ENCODE measurements at places on chromosomes 4 and X. TPM values are rescaled to one million over a fixed set of nuclear protein-coding genes. Genes with fewer than 3 reads are reported as not detected.

SYTL5 gene
- 0.27 TPM for total RNA-seq

DNA sequence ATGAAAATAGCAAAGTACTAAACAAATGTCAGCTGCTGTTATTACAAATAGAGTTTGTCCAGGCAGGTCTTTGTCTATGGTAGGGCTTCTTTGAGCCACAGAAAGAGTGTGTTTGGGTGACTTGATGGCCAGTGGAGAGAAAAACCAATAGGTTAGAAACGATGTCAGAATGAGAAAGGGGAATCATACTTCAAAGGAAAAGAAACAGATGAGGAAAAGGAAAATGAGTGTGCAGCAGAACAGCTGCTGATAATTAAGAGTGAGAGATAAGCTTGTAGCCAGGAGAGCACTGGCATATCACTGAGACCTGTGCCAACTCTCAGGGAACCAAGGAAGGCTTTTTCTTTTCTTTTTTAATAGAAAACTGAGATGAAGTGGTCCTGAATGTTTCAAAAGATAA, 257.2 kb downstream of the ARHGAP24 start:
- no peak for ATAC-seq

DNA sequence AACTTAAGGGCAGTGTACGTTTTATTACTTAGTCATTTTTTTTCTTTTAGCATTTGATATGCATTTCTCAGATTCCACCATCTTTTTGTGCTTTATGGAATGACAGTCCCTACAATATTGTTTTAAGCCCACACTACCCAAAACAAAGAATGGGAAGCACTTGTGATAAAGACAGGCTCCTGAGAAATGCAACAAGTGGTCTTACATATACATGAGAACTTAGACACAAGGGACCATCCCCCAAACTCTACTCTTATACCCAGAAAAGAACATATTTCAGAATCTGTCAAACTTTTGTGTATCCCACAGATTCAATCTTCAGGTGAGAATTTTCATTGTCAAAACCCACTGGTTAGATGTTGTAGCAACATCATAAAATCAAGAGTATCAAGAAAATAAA, 491.1 kb downstream of the AFF2 start:
- no peak for ATAC-seq

- ATAC-seq: no peak
These were observed 69.6 kb upstream of the NFKB1 start for GRCh38 chr4:102431608-102431961.

- no peak for ATAC-seq
These were observed 8.5 kb upstream of the TMPRSS11D start for GRCh38 chr4:67892253-67892652.

- no peak for ATAC-seq
These were observed 88.1 kb upstream of the TSPAN5 start for GRCh38 chr4:98746530-98746929.

All from motor neuron (in vitro differentiated cells).